Fibroblast of upper back skin (primary cell): ENCODE measurements at places on chromosomes 13 and 19.

DNA sequence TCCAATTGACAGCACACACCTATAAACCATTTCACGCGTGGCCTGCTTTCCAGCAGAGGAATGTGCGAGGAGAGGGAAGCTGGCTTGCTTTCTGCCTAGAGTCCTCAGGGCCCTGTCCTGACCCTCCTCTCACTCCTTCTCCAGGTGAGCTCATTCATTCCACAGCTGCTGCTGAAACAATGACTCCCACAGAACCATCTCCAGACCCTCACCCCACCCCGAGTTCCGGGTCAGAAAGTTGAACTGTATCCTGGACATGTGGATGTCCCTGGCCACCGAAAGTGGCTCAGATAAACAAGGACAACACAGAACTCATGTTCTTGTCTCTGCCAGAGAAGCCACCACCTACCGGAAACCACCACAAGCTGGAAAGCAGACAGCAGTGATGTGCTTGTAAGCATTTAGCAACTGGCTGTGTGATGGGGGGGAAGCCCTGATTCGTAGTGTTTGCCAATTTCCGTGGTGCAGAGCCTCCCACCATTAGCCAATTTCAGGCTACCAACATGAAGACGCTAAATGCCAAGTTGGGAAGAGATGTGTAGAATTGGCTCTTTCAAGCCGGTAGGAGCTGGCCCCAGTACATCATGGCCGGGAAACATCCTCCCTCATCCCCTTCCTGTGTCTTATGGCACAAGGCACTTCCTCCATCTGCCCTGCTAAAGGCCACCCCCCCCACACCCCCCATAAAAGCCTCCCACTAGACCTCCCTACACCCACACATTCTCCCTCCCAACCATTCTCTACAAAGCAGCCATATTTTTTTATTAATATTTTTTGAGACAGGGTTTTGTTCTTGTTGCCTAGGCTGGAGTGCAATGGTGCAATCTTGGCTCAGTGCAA lies 5.0 kb downstream of the SYCE2 start:
- DNase-seq, result peak; percentile 32

GRCh38 chr19:40241809-40242384 lies 15.4 kb upstream of the CCNP start:
- DNase-seq, result no peak

DNA sequence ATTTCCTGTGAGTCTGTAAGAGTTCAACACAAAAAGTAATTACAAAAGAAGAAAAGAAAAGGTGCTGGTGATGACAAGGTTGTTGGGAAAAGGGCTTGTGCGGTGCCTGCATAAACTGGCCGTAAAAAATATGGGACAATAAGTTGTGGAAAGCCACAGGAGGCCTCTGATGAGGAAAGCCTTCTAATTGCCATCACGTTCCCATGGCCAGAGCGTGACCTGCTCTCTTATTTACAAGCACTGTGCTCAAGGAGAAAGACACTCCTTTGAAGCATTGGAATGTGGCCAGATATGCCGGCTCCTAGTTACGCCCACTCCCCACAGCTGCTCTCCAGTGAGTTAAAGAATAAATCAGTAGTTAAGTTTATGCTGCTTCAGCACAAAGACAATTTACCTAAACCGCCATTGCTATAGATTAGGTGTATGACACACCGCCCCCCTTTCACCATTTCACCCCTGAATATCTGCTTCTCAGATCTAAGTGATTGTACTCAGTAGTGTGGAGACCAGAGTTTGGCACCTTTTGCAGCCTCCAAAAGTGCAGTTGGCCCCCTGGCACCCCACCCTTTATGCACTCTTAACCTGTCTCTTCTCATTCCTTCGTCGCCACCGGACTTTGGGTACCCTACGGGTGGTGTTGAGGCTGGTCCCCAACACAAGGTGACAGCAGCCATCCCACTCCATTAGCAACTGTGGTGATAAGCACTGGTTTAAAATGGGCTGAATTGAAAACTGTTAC lies 8.1 kb upstream of the PGLYRP1 start:
- no peak for DNase-seq

DNA sequence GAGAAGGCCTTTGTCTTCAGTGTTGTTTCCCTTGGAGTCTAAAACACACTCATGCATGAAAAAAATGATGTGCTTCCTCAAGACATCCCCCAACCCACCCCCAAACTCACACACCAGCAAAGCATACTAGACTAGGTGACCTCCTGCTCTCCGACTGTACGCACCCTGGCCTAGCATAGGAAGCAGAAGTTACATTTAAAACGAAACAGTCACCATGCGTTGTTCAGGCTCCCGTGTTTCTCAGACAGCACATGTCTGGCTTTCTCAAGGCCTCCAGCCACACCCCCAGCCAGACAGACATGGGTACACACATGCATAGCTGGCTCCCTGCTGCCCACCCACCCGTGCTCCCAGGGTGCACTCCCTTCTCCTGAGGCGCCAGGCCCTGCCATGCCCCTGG lies 28.7 kb upstream of the C1QTNF9 start:
- no peak for DNase-seq

- DNase-seq, result no peak
Observed at GRCh38 chr19:52188822-52189734, 774 bp upstream of the PPP2R1A start.

DNA sequence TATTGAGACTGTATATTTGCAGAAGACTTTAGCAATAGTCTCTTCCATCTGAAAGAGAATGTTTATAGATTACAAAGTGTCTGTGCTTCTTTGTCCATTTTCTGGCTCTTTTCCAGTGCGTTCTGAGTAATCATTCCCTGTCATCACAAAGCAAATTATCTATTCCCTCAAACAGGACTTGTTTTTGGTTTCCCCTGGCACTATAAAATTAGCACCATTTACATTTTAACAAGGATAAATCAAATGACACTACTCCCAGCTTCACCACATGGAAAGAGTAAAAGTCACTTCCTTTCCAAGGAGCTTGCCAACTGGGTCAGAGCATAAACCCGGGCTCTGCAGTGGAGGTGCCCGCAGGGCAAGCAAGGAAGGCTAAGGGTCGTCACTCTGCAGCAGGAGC lies 88.1 kb downstream of the SHISA2 start:
- no peak for DNase-seq

GRCh38 chr19:38687837-38688378 lies 40.5 kb downstream of the ACTN4 start:
- DNase-seq, result no peak

DNA sequence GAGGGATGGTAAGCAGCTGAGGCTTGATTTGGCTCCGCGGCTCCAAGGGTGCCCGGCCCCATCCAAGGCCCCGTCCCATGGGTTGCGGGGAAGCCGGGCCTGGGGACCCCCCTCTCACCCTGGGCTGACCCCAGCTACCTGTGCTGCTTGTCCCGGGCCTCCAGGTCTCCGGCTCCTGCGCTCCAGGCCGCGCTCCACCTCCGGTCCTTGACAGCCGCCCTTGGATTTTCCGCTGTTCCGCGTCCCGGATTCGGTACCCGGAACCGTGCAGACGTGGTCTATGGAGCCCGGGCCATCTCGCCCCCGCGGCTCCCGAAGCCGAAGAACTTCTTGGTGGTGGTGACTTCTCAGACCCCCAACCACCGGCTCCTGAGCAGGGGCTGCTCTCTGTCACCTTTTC lies 48.3 kb upstream of the C1QTNF9B start:
- no peak for DNase-seq

DNA sequence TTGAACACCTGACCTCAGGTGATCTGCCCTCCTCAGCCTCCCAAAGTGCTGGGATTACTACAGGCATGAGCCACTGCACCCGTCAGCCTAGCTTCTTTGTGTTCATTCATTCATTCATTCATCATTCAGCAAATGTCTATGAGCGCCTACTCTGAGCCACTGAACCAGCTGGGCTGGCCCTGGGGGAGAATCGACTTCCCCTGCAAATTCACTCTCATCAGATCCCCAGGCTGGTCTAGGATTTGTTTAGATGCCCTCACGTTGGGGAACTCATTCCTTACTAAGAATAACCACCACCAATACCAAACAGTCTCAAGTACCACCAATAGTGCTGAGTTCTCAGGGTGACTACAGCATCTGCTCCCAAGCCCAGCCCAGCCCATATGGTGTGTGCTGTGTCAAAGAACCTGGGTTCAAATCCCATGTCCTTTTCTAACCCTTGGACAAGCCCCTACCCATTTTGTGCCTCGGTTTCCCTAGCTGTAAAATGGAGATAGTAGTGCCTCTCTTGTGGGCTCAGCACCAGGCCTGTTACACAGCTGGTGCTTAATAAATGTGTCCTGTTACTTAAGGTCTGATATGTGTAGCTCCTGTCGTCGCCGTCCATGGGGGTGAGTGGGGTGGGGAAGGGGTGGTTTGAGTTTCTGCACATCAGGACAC lies 16.8 kb downstream of the NRTN start:
- DNase-seq, result no peak

- no peak for DNase-seq
Observed at GRCh38 chr13:106496072-106496997, 39.1 kb downstream of the EFNB2 start.

DNA sequence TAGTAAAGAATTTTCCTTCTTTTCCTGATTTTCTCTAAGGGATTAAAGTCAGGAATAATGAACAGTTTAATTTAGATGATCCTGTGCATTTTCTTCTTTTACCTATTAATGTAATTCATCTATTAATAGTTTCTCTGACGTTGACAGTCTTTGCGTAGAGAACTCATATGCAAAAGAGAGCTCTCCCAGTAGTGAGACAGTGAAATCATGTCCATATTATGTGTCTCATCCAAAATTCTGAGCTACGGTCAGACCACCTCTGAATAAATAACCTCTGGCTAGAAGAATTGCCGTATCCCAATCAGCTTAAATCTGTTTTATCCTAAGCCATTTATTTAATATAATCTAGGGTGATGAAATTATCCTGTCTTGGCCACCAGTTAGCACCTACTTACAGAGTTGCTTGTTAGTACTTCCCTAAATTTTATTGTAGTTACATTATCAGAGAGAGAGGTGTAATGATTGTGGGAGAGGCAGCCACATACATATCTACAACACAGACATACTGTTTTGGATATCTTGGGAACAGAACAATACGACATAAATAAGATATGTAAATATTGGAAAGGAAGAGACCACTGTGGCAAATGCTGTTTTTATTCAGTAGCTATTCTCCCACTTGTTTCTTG lies 30.7 kb downstream of the PDS5B start:
- DNase-seq, result no peak

- DNase-seq, result peak; percentile 43
Observed at GRCh38 chr19:16457195-16457953, 14.4 kb downstream of the EPS15L1 start.

GRCh38 chr19:30783212-30783611 lies 411.0 kb downstream of the ZNF536 start:
- no peak for DNase-seq

DNA sequence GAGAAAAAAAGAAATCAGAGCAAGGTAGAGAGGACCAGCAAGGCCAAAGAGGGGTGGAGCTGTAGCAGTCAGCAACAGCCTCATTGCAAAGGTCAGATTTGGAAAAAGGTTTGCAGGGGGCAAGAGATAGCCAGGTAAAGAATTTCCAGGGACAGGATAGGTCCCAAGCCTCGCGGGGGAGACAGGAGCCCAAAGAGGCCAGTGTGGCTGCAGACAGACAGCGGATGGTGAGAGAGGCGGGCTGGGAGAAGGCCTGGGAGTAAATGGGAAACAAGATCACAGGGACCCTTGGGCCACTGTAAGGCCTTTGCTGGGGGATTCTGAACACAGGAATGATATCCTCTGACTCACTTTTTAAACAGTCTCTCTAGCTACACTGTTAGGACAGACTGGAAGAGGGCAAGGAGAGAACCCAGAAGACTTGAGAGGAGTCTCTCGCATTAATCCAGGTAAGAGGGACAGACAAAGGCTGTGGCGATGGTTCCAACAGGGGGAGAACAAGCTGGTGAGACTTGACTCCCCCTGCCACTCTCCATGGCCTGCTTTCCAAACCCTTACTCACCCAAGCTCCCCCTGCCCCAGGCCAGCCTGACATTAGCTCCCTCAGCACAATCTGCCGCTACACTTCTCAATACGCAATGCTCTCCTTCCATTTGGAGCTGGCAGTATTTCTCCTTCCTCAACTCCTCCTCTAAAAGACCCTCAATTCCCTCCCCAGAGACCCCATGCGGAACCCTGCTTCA lies 31.8 kb downstream of the DOCK9 start:
- DNase-seq, result no peak

DNA sequence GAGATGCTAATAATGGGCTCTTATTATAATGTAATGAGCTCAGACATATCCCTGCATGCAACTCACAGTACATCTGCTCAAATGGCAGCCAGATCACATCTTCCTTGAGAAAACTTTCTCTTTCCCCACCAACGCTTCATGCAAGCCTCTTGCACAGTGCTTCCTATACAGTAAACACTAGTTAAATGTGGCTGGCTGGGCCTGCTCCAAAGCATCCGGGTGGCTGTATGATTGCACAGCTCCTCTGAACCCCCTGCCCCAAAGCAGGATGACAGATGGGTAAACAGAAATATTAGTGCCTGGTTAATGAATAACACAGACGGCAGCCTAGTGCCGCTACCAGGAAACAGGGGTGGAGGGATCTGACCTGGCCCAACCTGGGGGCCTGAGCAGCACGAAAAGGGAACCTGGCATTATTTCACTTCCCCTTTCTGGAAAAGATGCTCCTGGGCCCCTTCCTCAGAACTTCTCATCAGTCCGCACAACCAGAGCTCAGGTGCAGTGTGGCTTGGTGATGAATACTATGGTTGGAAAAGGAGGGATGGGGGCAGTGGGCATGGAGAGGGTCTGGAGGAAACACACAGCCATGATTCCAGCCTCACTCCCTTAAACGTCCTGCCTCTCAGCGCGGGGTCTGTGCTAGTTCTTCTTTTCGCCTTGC lies 10.8 kb downstream of the FFAR2 start:
- DNase-seq, result no peak

GRCh38 chr13:77207943-77208342 lies 119.0 kb downstream of the MYCBP2 start:
- DNase-seq, result peak; percentile 91
